ENCODE measurements at places on chromosomes 2 and 18.

DNA sequence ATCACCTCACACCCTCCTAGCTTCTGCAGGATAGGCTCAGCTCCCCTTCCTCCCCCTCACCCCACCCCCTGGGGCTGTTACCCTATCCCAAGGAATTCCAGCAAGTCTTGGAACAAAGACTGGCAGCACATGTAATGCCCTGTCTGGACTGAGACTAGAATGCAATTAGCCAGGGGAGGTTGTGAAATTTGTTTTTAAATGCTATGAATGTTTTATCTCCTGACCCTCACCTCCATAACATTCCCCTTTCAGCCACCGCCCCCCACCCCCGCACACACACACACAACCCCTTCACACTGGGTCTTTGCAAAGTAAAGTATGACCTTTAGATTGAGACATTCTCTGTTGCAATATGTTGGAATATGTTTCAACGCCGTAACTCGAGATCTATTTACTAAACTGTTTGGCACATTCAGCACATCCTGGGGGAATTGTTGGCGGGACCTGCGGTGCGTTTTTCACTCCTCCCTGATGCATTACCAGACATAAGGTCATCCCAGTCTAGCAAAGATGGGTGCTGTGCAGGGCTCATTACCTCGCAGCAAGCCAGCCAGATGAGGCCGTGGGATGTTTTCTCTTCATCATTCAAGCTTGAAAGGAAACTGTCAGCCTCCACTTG is 290.7 kb upstream of the SLC14A2 start:
- no peak for DNase-seq

GRCh38 chr2:97928591-97928990 is 67.2 kb downstream of the TMEM131 start:
- DNase-seq = no peak

GRCh38 chr2:48699348-48699930 is 56.1 kb downstream of the LHCGR start:
- DNase-seq = no peak

DNA sequence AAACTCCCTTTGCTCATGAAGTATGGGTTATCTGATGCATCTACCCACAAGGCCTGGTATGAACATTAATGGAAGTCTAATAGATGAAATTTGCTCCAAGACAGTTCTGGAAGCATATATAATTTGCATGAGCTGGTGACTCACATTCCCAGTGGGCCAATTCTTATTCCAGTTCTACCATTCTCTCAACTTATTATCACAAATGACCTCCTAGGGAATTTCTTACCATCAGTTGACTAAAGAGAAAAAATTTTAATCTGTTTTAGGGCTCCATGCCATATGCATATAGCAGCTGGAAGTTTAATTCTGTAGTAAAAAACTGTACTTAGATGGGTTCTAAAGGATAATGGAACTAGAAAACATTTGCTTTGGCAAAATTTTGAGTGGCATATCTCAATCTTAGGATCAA is 165.2 kb upstream of the COL3A1 start:
- DNase-seq = no peak

- DNase-seq = no peak
Observed at GRCh38 chr18:75173125-75173432, 35.9 kb downstream of the PTGR3 start.

DNA sequence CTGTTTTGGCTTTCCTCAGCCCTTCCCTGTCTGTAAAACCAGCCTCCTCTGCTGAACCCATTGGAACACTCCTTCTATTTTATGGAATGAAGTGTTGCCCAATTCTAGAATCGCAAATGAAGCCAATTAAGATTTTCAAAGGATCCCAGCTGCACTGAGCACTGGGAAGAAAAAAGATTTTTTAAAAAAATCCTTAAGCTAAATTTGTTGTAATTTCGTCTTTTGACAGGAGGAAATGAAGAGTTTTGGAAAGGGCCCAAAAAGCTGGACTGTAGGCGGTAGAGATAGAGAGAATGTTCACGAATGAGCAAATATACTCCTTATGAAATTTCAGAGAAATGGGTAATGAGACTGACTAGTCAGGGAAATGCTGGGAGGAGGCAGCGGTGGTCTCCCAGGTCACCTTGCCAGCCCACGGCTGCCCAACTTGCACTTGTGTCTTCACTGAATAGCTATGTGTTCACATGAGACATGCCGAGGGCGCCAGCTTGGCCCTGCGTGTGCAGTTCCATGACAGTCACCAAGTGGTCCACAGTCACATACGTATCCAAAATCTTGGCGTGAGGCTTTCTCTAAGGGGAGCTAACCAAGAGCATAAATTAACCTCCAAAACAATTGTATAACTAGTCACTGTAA is 69.9 kb downstream of the SGPP2 start:
- DNase-seq = no peak

- no peak for DNase-seq
Observed at GRCh38 chr2:176464886-176465564, 195.8 kb downstream of the MTX2 start.

- no peak for DNase-seq
Observed at GRCh38 chr2:147236601-147237000, 608.2 kb upstream of the ACVR2A start.

DNA sequence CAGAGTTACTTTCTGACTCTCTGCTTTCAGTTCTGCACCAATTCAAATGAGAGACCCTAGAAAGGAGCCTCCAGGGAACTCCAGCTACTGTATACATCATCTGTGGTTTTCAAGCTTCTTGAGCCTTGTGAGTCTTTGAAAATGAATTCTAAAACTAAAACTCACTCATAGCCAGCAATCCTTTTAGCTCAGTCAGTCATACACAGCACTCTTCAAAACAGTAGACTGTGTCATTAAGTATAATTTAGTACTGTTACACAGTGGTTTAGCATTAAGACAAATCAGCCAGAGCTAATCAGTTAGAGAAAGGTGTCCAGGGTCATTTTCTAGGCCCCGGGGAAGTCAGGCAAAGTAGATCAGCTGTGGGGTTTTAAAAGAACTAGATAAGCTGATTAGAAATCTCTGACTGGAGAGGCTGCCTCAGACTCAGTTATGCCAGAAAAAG is 322.1 kb upstream of the THUMPD2 start:
- no peak for DNase-seq

DNA sequence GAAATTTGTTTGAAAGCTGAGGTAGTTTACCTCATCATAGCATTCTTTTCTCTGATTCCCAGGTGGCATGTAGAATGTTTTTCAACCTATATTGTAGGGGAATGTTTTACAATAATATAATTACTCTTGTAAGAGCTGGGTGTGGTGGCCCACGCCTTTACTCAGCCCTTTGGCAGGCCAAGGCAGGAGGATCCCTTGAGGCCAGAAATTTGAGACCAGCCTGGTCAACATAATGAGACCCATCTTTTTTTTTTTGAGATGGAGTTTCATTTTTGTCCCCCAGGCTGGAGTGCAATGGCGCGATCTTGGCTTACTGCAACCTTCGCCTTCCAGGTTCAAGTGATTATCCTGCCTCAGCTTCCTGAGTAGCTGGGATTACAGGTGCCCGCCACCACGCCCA is 3.6 kb downstream of the USP39 start:
- no peak for DNase-seq

DNA sequence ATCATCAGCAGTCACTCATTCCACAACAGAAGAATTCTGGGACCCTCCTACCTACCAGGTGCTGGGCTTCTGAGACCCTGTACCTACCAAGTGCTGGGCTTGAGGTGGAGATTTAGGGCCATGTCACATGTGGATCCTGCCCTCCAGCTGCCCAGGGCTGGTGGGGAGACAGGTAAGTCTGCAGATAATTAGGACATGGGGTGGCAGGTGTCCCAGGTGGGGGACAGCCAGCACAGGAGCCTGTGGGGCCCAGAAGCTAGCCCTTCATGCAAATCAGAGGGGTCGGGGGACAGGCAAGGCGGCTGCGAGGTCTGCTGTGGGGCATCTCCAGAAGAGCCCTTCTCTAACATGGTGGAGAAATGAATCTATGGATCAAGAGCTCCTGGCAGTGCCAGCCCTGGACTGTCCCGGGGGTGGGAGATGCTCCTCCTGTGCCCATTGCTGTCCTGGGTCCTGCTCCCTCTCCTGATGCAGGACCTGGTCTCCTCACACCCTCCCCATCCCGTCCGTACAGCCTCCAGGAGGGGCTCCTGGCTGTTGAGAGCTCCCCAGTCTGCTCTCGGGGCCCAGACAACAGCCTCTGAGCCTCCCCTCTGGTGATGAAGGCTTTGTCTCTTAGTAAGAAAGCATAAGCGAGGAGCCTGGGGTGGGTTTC is 106.3 kb upstream of the GLI2 start:
- no peak for DNase-seq

DNA sequence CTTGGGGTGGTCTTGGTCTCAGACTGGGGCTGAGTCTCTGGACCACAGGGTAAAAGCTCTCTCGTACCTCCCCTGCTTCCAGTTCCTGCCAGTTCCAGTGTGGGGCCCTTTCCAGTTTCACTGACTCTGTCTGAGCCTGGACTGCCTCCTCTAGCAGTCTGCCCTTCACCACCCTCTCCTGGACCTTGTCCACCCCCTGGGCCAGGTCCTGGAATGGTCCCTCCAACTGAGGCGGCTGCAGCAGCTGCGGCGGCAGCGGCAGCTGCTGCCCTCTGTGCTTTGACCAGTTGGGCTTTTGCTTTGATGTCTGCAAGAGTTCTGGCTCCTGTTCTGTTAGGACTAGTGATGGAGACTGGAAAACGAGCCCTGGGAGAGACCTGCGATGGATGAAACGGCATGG is 70.7 kb upstream of the DTNB start:
- no peak for DNase-seq

DNA sequence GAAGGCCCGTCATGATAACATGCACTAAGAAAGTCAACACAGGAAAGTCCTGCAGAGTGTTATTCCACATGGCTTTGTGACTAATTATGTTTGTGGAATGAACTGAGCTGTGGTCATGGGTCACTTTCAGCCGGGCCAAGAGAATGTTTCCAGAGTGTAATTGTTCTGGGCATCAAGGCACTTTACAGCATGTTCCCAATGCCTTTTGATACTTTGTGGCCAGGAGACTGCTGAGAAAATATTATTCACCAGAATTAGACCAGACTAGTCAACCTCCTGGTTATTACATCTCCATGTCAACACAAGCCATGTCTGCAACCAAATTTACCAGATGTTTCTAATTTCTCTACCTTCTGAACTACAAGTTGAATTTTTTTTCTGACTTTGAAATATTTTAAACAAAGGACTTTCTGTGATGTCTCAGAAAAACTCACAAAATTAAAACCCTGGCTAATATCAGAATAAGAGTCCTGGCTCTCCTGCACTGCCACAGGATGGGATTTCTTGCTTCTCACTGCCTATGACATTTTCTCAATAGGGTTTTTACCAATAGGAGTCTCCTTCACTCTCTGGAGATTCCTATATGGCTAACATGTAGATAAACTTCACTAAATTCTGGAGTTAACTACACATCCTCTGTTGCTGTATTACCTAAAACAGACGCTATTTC is 90.6 kb upstream of the WDR75 start:
- no peak for DNase-seq

- DNase-seq = no peak
Observed at GRCh38 chr2:11967946-11968465, 221.6 kb downstream of the LPIN1 start.

GRCh38 chr2:62010632-62011256 is 105.3 kb downstream of the COMMD1 start:
- DNase-seq = no peak

- no peak for DNase-seq
Observed at GRCh38 chr18:13378150-13378549, 159.6 kb downstream of the LDLRAD4 start.

GRCh38 chr18:11989174-11989573 is 7.9 kb downstream of the IMPA2 start:
- DNase-seq = no peak

DNA sequence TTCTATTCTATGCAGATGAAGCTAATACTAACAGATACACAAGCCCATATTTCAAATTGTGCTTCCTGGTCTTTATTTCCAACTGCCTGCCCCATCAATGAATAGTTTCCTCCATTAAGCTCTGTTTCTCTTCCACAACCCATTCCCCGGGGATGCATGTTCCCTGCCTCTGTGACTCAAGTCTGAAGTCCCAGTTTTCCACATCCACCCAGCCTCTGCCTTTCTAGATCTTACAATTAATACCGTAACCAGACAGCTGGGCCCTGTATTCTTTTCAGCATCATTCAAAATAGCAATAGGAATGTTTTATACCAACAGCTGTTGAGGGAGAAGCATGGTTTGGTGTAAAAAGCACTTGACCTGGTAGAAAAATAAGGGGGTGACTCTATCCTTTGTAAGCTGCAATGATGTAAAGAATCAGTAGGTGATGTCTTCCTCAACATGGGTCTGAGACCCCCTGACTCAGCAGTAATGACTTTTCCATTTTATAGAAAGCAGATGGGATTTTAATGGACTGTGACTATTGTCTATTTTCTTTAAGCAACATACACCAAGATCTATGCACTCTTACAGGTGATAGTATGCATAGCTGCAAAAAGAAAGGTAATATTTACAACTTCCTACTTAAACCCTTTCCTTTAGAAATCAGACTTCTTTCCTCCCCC is 46.1 kb upstream of the DAPL1 start:
- DNase-seq = no peak

GRCh38 chr2:15031745-15032240 is 399.3 kb downstream of the LRATD1 start:
- DNase-seq = no peak

DNA sequence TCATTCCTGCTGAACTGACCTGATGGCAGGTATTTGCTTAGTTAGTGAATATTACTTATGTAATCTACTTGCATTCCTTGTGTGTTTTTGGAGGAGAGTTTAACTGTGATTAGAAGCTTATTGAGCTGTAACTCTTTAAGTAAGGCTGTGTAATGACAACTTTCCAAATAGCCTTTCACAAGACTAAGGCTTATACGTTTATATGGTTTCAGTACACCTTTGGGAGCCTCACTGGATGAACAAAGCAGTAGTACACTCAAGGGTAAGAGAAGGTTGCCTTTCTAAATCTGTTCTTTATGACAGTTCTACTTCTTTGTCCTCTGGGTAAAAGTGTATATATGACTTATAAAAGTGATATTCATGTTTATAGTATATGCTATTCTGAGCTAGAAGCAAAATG is 4.3 kb downstream of the ITPRID2 start:
- no peak for DNase-seq

GRCh38 chr18:32661486-32662299 is 111.1 kb downstream of the KLHL14 start:
- DNase-seq = no peak

Measured in stimulated activated CD8-positive, alpha-beta memory T cell treated with anti-CD3 and anti-CD28 coated beads, Interleukin-15, amount 100 ng/mL, for 24 hours (primary cell).